ENCODE measurements at places on chromosomes 5 and 9.

DNA sequence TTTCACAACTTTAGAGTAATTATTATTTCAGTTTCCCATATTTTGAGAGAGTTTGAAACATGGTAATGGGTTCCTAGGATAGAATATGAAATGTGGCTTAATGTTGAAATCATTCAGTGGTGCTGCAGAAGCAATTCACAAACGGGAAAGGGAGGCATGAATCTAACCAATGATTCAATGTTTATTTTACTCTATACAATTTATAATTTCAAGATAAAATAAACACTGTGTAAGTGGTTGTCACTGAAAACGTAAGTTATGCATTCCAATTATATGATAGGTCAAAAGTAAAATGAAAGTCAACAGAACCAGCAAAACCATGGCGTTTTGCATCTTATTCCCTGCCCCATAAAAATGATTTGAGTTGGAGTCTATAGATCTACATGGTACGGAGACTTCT is 1207.1 kb upstream of the CDH18 start:
- no peak for DNase-seq

GRCh38 chr9:110066929-110067716 is 140.8 kb downstream of the C9orf152 start:
- DNase-seq, result no peak

- no peak for DNase-seq
These were observed 445.3 kb downstream of the DMRT2 start for GRCh38 chr9:1495282-1496030.

DNA sequence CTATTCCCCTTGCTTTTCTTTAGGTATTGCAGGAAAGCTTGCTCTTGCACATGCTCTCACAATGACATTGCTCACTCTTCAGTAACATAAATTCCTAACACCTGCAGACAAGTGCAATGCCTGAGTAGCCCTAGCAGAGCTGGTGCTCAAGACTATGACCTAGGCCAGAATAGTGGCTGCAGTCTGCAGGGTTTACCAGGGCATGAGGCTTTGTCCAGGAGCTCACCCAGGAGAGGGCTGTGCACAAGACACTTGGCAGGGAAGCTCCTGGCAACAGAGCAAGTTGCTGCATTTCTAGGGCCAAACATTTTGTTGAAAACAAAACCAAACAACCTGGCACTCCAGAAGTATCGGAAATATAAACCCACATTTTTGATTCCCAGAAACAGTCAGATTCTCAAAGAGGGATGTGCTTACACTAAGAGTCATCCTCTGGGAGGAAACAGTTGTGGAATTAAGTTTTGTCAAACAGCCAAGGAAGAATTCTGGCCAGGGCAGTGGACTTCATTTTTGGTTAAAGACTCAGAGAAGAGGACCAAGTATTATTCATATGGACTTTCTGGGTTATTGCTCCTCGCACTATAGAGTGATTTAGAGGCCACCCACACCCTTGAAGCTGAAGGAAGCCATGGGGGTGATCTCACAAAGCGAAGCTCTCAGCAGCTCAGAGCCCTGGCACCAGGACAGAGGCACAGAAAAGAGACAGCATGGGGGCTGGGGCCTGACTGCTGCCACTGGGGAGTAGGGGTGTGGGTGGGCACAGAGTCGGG is 44.9 kb downstream of the MACROH2A1 start:
- no peak for DNase-seq

GRCh38 chr9:25658571-25658970 is 19.7 kb downstream of the TUSC1 start:
- DNase-seq, result no peak

DNA sequence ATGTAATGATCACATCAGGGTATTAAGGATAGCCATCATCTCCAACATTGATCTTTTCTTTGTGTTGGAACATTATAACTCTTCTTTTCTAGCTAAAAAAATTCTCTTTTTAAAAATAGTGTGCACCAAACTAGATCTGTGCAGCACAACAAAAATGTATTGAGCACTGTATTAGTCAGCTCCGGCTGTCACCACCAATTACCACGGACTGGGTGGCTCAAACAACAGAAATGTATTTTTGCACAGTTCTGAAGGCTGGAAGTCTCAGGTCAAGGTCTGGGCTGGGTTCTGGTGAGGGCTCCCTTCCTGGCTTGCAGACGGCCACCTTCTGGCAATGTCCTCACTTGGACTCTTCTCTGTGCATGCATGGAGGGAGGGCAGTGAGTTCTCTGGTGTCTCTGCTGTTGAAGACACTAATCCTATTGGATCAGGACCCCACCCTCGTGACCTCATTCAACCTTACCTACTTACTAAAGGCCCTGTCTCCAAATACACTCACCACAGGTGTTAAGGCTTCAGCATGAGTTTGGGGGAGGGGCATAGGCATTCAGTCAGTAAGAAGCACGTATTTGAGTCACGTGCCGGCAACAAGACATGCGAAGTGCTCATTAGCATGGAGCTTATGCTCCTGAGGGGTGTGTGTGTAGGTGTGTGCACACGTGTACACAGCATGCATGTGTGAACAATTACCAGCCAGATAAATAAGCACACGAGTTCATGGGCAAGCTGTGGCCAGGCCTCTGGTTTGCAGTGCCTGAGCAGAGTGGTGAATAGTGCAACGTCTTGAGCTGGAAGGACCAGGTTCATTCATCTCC is 89.4 kb upstream of the SH3PXD2B start:
- no peak for DNase-seq

- no peak for DNase-seq
These were observed 243.6 kb downstream of the AP3B1 start for GRCh38 chr5:78050888-78051287.

GRCh38 chr5:125289606-125290005 is 543.2 kb upstream of the ZNF608 start:
- no peak for DNase-seq

- DNase-seq, result peak; percentile 5
These were observed 54.0 kb downstream of the CCDC171 start for GRCh38 chr9:15606643-15607472.

- DNase-seq, result no peak
These were observed 9.3 kb downstream of the LIX1 start for GRCh38 chr5:97133101-97133500.

GRCh38 chr9:5435912-5436311 is 1.8 kb downstream of the PLGRKT start:
- no peak for DNase-seq

DNA sequence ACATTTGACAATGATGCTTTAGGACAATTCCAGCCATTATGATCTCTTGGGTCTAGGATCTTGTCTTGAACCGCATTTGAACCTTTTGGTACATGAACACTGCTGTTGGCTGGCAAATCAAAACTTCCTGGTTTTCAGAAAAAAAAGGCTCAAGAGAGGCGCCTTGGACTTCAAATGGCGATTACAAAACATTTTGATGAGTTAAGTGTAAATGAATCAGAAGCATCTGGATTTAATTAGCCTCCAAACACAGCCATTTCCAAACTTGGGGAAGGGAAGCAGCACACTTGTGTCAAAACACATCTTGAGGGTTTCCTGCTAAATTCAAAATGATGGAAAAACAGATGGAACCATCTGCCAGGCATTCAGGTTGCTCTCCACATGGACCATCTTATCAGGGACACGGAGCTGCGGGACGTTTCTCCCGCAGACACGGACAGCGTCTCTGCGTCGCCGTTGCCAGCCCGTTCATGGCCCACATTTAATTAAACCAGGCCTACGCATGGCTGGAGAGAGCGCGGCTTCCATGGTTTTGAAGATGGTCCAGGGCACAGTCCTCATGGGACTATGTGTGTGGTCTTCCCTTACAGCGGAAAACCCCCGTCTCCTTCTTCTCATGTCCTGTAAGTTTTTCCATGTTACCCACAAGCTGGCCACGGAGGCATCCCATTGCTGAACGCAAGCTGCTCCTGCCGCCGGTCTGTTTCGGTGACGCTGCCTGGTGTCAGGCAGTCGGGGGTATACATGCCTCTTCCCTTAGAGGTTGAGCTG is 55.8 kb upstream of the PTCH1 start:
- DNase-seq, result no peak

- DNase-seq, result no peak
These were observed 71.5 kb downstream of the PSMB7 start for GRCh38 chr9:124343533-124344290.

GRCh38 chr9:137049544-137050449 is 3.8 kb upstream of the NPDC1 start:
- peak; percentile 78 for DNase-seq

DNA sequence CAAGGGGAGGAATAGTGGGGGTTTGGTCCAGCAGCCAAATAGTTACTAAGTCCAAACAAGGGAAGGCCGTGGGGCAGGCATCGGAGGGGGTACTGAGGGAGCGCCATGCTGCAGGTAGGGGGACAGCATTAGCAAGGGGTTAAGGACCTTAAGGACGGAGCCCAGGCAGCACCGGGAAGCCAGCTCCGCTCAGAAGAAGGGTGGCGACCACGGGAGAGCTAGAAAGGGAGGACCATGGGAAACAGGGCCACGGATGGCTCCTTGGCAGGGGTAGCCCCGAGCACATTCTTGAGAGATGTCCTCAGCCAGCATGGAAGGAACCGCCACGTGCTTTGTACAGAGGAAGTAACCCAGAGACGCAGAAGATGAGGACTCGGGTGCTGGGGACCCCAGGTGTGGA is 76.2 kb upstream of the STXBP1 start:
- DNase-seq, result no peak

GRCh38 chr9:114448706-114449105 is 56.6 kb downstream of the WHRN start:
- no peak for DNase-seq

DNA sequence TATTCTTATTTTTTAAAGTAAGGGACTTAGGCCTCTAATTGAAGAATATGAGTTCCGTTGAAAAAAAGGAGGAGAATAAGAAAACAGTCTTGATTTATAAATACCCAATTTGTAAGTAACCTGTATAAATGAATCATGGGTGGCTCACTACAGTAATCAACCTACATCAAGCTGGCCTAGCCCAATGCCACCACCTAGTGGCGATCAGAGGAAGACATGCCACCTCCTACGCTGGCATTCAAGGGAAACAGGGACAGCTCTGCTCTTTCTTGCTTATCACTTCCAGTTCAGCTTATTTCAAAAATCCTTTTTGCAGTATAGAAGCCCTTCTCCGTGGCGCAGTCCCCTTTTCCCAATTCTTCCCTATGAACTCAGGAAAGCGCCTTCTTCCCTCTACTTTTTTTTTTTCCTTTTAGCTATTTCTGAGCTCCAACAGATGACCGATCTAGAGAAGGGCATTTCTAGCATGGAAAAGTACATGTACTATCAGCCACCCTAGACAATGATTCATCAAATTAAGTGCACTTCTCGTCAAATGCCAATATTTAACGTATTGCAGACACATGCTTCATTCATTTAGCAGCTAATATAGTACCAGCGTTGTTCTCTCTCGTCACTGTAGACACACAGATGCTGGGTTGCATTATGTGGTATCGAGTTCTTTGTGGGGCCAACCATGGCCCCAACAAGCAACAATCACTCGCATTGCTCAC is 28.3 kb downstream of the PTPN3 start:
- DNase-seq, result peak; percentile 69

GRCh38 chr5:158384535-158385481 is 525.9 kb upstream of the CLINT1 start:
- DNase-seq, result no peak

DNA sequence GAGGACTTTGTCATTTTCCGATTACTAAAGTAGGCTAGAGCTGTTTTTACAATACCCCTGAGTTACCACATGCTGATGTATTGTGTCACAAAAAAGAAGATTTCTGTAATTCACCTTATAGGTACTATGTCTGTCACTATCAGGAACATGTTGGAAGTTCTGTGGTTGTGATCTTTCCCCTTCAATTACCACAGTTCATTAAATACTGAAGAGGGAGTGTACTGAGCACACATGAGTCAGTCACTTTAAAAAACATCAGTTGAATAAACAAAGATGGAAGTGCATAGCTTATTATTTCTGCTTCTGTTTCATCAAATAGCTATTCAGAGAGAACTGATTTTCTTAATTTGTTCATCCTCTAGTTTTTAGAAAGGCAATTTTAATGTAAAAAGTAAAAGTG is 31.7 kb downstream of the AP3S1 start:
- no peak for DNase-seq

DNA sequence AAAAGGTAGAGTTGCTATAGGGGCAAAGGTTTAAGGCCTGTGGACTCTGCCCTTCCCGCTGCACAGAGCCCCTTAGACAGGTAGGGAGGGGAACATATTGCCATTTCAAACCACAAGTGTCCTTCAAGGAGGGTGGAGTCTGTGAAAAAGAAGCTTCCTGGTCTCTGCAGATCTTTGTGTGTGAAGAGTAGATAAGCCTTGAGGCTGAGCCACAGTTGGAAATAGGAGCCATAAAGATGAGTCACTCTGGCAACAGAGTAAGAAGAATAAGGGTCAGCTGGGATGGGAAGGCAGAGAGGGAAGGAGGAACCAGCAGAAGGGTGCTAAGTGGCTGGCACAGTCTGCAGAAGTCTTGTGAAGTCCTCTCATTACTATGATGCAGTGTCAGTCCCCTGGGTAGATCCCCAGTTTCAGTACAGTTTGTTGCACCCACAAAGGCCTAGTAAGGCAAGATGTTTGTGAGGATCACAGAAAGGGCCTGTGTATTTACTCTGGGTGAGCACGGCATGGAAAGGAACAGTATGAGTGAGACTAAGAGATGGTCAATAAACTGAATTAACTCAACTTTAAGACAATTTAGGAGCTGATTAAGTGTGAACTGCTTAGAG is 18.1 kb downstream of the GRXCR2 start:
- no peak for DNase-seq

DNA sequence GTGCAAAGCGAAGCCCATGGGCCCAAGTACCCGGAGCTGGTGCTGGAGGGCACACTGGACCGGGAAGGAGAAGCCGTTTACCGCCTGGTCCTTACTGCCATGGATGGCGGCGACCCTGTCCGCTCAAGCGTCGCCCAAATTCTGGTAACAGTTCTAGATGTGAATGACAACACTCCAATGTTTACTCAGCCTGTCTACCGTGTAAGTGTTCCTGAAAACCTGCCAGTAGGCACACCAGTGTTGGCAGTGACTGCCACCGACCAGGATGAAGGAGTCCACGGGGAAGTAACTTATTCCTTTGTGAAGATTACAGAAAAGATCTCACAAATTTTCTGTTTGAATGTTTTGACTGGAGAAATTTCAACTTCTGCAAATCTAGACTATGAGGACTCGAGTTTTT is 936 bp downstream of the PCDHGA6 start:
- DNase-seq, result no peak

- DNase-seq, result no peak
These were observed 79.0 kb upstream of the TNC start for GRCh38 chr9:115196919-115197318.

DNA sequence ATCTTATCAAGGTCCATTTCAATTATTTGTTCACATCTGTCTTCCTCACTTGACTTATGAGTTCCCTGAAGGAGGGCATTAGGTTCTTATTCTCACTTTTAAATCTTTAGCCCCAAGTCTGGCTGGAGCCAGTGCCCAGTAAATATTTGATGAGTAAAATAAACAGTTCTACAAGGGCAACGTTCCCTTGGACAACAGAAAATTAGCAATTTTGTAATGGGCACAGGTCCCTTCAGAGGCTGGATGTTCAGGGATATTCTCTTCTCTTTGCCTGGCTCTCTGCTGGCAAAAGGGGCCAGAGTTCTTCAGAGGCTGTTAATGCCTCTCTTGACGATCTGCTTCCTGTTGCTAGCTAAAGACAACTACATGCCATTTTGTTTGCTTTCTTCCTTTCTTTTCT is 149.7 kb downstream of the SEMA6A start:
- DNase-seq, result no peak

- DNase-seq, result no peak
These were observed 58.6 kb downstream of the PUM3 start for GRCh38 chr9:2785060-2785950.

GRCh38 chr9:80040457-80040856 is 468.7 kb downstream of the TLE4 start:
- DNase-seq, result no peak

GRCh38 chr5:115392611-115393010 is 96.2 kb upstream of the CCDC112 start:
- DNase-seq, result no peak

GRCh38 chr5:34043099-34043876 is at the start of gene C1QTNF3:
C1QTNF3 (minus strand) TSS chr5:34043213; CDS start chr5:34043125, 88 bp downstream.
- DNase-seq, result no peak

Measured in HEK293T (cell line).